ENCODE measurements at places on chromosomes 2 and 18.

DNA sequence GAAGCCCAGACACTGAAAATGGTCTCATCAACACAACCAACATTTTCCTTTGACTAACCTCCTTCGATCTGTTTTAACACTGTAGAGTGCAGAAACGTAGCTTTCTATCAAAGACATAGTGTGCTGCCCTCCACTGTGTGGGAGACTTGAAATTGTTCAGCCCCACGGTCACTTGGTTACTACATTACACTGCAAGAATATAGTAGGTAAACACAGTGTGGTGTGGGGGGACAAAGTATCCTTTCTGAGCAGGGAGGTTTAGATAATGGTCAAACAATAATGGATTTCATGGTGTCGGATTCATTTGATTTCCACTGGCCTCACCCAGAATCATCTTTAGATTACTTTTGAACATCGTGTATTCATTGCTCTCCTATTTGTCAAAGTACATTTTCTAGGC lies 181.0 kb downstream of the ERBB4 start:
- no peak for DNase-seq

- DNase-seq = peak; percentile 94
Observed at GRCh38 chr2:65227456-65228262, at the start of gene ACTR2. TSS of gene ACTR2 (plus strand) at chr2:65227831. CDS start at chr2:65227910, 79 bp downstream.

GRCh38 chr18:63177919-63178821 lies 141.4 kb downstream of the BCL2 start:
- DNase-seq = no peak

DNA sequence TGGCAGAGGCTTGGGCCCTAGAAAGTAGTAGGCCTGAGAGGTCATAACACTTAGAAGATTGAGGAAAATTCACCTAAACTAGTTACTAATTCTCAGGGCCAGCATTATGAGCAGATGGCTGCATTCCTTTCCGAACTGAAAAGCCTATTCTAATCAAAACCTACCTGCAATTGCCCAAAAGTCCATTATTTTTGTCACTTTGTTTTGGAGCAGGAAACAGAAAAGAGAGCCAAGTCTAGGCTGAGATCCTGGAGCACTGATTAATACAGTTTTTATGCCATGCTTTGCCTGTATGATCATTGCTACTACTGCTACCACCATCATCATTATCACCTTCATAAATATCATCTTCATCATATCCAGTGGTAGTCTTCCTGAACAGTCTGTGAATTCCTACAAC lies 14.7 kb downstream of the VSNL1 start:
- DNase-seq = no peak

GRCh38 chr2:237942513-237942899 lies 24.3 kb upstream of the UBE2F start:
- DNase-seq = no peak

- DNase-seq = no peak
Observed at GRCh38 chr2:109292386-109292785, 163.4 kb downstream of the SH3RF3 start.

- no peak for DNase-seq
Observed at GRCh38 chr2:53473236-53473635, 294.4 kb upstream of the CHAC2 start.

GRCh38 chr2:137168552-137168951 lies 403.2 kb downstream of the THSD7B start:
- no peak for DNase-seq

Data from stimulated activated CD4-positive, alpha-beta T cell treated with anti-CD3 and anti-CD28 coated beads, Interleukin-2, amount 100 ng/mL, for 24 hours (primary cell).